Hematopoietic multipotent progenitor cell treated with erythropoietin and hydrocortisone succinate and interleukin-3 and kit ligand, for 17 days (in vitro differentiated cells): ENCODE measurements at places on chromosomes 7 and 10.

- DNase-seq = no peak
These were observed 31.9 kb downstream of the UNCX start for GRCh38 chr7:1264345-1265280.

DNA sequence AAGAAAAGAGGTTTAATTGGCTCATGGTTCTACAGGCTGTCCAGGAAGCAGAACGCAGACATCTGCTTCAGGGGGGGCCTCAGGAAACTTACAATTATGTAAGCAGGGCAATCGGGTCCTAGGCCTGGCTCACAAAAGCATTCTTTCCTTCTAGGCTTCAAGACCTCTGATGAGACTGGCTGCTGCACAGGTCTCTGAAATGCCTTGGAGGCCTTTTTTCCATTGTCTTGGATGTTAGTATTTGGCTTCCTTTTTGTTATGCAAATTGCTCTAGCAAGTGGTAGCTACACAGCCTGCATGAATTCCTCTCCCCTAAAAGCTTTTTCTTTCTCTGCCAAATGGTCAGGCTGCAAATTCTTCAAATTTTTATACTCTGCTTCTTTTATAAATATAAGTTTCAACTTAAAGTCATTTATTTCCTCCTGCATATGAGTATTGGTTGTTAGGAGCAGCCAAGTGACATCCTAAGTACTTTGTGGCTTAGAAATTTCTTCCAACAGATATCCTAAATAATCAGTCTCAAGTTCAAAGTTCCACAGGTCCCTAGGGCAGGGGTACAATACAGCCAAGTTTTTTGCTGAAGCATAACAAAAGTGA, 83.1 kb upstream of the SEMA3A start:
- DNase-seq = no peak

DNA sequence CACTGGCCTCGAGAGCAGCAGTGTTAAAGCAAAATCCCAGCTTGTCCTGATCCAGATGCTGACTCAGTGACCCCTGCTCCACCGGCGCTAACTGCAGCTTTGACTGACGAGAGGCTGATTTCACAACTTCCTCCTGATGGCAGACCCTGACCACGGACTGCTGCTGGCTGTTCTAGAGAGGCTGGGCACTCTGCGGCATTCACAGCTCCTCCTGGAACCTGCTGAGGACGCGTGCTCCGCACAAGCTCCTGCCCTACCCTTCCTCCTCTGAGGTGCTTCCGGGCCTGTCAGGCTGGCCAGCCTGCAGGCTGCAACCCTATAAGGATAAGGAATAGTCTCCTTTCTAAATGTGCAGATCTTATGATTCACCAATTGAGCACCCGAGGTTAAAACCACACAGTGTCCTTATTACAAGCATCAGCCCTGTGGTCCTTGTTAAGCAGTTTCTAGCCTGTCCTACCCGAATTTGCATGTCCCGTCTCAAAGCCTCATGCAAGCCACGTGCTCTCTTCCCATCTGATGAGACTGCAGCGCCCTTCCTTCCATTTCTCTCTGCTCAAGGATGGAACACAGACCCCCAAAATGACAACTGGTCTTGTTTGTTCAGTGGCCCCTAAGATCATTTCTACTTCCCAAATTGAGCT, 35.5 kb upstream of the NCAPG2 start:
- no peak for DNase-seq

DNA sequence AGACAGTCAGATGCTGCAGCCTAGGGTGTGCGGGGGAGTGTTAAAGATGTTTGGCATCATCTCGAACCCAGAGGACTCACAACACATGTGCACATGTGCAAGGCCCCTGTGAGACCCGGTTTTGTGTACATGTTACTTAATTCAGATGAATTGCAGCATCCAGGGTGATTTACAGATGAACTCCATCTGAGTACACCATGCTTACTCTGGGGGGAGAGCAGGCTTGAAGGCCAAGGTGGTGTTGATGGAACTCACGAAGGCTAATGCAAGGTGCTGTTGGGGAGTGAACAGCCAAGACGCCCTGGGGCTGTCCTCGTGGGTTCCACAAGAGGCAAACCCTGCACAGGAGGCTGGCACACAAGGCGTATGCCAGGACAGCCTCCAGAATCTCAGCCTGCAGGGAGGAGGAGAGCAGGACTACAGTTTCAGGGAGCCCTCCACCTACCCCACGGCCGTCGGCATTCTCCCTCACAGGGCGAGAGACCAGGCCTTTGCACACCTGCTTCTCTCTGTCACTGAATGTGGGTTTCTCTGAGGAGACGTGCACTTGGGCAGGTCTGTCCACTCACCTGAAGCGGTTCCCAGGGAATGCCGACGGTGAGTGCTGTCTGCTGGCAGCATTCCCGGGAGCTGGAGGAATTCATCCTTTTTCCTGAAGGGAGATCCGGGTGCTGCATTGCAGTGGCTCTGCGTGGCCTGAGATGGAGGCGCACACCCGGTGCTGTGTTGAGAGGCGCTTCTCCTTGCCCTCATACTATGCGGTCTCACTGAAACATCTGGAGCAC, 178.5 kb upstream of the RNF32 start:
- DNase-seq = no peak

DNA sequence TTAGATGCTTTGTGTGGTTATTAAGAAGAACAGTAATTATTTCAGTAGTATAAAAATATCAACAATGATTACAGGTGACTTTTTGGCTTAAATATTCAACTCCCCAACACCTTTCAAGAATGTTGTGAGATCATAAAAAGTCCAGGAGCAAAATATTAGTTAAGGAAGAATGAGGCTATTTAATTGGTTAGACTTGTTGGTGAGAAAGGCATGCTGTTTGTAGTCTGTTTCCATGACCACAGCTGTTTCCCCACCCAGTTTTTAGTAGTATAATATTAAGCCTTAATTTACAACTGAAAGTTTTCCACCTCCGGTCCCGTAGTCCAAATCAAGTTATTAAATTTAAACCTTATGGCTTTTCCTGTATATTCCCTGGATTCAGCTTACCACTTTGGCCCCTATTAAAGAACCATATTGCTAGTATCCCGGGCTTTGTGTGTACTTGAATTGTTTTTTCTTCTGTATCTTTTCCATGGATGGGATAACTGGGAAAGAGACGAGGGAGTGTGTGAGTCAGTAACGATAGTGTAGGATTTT, 133.3 kb downstream of the CELF2 start:
- DNase-seq = no peak

- no peak for DNase-seq
These were observed 26.2 kb downstream of the PTPN12 start for GRCh38 chr7:77563275-77563674.

DNA sequence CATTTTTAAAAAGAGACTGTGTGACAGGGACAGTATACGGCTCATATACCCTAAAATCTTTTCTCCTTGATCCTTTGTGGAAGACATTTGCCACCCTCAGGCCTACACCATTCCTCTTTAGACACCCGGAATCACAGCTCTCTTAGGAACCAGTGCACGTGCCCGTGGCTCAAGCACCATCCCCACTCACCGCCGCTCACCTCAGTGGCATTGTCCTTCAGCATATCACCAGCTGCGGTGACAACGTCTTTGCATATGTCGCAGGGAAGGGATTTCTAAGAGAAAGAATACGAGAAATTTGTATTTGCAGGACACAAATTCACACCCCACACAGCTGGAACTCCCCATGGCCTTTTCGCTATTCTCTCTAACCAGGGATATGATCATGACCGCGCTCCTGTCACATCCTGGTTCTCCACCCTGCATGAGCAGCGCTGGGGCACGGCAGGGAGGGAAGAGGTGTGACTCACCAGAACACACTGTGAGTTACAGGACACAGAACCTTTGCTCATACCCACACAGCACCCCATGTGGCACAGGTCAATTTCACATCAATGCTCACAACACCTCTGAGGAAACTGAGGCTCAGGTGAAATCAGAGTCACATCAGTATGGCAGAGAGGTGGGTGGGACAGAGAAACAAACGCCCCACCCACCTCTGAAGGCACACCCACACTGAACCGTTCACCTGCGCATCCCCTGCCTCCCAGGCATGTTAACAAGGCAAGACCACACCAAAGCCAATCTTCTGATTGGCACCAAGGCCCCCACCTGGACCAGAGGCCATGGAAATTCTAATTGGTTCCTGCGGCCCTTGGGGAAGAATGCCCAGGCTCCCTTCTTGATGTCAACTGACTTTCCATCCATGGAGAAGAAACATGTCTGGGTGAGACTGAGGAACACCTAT, 19.2 kb downstream of the PSAP start:
- DNase-seq = no peak

GRCh38 chr7:128236924-128237586, 4.0 kb upstream of the LEP start:
- peak; percentile 55 for DNase-seq

DNA sequence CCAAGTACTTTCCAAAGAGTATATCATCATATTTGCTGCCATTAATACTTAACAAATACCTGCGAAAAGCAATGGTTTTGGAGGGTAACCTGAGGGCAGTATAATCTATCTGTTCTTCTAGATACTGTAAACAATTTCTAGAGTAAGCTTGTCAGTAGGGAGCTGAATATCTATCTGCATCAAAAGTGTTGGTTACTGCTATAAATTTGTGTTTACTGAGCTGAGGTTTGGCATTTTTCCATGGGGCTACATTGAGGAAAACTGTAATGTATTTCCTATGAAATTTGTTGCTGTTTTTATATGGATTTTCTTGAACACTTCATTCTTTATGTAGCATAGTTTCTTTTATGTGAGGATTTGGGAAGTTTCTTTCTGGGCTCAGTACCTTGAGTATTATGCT, 913.4 kb downstream of the CNTNAP2 start:
- DNase-seq = no peak

GRCh38 chr7:23477962-23478866, 7.9 kb upstream of the IGF2BP3 start:
- no peak for DNase-seq

GRCh38 chr7:36215457-36215765, 62.4 kb downstream of the EEPD1 start:
- no peak for DNase-seq

DNA sequence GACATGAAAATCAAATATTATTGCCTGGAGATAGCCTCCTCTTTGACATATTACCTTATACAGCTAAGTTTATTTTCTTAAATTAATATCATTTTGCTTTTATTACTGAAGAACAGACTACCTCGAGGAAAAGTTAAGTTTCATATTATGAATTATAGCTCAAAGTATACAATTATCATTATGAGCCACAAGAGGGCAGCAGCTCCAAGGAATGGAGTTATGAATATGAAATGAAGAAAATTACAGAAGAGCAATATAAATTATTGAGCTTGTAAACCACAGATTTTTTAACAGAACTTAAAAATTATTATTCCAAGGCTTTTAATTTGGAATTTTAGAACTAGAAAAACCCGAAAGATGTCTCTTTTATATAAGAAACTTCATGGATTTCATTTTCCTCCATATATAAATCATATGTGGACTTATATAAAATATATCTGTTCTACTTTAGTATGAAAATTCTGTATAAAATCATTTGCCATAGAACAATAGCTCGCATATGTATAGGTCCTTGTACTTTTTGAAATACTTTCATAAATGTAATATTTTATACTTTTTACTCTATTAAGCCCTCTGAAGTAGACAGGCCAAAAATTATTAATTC, 40.1 kb downstream of the IQUB start:
- DNase-seq = peak; percentile 61

GRCh38 chr10:42973870-42974692, 102.8 kb upstream of the RET start:
- no peak for DNase-seq

DNA sequence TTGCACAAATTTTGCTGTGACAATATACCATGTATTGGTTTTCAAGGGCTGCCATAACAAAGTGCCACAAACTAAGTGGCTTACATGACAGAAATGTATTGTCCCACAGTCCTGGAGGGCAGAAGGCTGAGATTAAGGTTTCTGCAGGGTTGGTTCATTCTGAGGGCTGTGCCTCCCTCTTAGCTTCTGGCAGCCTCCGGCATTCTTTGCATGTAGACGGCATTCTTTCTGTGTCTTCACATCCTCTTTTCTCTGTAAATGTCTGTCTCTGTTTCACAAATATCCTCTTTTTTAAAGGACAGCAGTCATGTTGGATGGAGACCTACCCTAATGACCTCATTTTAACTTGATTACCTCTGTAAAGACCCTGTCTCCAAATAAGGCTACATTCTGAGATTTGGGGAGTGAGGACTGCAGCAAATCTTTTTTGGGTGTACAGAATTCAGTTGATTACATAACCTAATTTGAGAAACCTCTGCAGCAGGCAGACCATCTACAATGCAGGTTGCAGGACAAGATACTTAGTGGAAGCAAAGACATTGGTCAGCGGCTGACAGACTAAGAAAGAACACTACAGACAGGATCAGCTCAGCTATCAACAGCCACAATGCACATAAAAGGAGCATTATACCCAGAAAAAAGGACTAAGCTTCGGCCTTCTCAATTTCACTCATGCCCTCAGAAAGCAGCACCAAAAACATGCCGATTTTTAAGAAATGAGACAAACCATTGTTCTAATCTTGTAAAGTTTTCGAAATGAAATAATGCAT, 84.6 kb upstream of the FAM3C start:
- no peak for DNase-seq

DNA sequence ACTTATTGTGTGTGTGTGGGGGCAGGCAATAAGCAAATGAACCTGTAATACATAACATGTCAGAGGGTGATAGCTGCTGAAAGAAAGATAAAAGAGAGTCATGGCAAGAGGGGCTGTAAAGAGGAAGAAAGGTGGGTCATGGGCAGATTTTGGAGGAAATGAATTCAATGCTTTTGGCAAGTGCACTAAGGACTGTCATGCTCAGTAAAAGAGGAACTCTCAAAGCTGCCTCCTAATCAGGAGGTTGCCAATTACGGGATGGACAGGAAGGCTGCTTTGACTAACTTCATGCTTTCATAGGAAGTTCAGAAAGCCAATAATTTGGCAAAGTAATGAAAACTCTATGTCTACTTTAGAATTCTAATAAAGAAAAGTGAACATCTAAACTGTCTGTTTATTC, 401.2 kb downstream of the SH2D4B start:
- no peak for DNase-seq

DNA sequence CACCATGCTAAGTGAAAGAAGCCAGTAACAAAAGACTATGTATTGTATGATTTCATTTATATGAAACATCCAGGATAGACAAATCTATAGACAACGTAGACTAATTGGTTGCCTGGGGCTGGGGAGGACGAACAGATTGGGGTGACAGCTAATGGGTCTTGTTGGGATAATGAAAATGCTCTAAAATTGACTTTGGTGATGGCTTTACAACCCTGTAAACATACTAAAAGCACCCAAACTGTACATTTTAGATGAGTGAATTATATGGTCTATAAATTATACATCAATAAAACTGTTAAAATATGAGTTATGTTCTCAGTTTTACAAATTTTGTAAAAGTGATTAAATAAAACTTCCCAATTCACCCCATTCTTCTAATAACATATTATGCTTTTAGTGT, 261.5 kb downstream of the ELMO1 start:
- no peak for DNase-seq

DNA sequence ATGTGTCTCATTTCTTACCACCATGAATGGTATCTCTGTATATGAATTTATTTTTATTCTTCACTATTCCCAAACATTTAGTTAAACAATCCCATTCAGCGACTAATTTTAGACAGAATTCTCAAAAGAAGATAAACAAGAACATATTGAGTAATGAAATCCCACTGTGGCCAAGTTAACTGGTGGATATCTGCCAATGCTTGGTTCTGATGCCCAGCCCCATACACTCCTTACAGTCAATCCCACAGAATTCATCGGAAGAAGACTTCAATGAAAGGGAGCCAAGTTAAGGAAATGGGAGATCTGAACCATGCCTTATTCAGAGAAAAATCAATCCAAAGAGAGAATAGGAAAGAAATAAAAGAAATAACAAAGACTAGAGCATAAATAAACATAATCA, 518.0 kb downstream of the XPNPEP1 start:
- no peak for DNase-seq
